Suppressor macrophage (primary cell): ENCODE measurements at places on chromosomes 11 and 22.

- no peak for DNase-seq
Measured at GRCh38 chr11:120666121-120666639, 154.6 kb downstream of the GRIK4 start.

DNA sequence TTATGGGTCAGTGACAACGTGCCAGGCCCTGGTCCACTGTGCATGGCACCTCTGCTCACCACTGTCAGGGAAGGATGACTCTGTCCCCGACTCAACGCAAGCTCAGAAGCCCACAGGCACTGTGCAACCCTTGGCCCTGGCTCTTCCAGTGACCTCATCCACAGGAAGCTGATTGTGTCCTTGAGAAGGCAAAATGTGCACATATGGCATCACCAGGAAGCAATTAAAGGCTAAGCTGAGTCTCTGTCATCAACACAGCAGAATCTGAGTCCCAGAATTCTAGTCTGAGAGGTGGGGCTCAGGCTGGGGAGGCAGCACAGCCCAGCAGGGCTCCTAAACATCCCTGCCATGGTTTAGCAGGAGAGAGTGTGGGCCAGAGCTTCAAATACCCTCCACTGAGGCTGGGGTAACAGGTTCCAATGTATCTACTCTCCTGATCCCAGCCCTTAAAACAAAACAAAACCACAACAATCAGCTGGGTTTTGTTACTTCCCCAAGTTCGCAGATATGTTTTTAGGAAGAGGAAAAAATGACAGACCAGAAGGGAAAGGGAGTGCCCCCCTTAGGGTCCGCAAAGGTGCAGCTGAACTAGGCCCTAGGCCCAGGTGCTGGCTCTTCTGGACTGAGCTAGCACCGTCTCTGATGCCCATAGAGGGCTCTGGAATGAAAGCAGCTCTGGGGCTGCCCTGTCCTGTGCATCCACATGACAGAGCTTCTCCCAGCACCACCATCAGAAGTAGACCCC is 33.5 kb upstream of the GNAZ start:
- DNase-seq = peak; percentile 8

- no peak for DNase-seq
Measured at GRCh38 chr11:106446955-106447354, 369.5 kb downstream of the AASDHPPT start.

GRCh38 chr11:59186130-59186594 is 14.2 kb downstream of the DTX4 start:
- DNase-seq = no peak

DNA sequence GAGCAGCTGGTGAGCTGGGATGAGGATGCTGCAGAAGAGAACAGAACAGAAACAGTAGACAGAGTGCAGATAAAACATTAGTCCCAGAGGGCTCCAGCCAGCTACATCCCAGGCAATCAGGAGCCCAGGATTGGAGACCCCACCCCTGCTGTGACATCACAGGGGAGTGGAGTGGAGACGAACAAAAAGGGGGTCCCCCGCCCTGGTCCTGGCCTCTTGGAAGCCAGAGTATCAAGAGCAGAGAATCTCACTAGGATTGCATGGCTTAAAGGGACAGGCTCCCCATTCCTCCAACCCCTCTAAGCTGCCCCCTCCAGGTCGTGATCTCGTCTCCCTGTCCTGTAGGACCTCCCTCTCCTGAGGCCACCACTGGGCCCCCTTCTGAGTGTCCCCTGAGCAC is at the start of gene P2RX3:
P2RX3 (plus strand) TSS at position 211 of the 400 bp plus-strand sequence. CDS start 199 bp downstream, outside the sequence.
- no peak for DNase-seq

DNA sequence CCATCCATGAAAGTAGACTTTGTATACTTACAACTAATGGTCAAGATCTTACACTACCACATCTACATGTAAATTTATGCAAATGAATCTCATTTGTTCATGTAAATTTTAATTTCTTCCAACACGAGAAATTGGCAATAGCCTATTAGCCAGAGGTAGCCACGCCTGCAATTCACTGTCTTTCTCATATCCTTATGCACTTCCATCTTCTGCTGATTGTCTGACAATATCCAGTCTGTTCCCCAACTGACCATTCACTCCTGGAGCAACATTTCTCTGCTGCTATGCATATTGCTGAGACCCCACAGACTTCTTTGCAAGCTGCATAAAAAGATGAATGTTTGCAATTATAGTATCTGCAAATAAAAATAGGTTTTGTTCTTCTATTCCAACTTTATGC is 2.5 kb downstream of the NNMT start:
- no peak for DNase-seq

DNA sequence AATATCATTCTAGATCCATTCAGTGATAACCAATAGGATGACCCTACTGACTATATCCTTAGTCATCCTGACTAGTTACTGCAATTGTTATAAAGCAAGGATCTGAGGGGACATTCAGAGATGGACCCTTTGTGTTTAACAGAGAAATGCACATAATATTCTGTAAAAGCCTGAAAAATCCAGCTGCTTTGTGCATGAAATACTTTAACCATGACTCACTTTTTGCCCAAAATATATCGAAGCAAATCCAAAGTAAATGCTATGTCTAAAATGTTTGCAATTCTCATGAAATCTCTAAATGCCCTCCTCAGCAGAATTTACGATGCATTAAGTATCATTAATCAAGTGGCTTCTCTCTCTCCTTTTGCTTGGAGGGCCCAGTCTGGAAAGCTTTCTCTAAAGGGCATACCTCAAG is 178.8 kb upstream of the MTMR2 start:
- DNase-seq = no peak

- no peak for DNase-seq
Measured at GRCh38 chr11:62223095-62223494, 14.6 kb downstream of the SCGB2A1 start.

GRCh38 chr22:35638001-35638400 is 10.2 kb upstream of the APOL6 start:
- no peak for DNase-seq

GRCh38 chr11:64720640-64721358 is 2.2 kb downstream of the NRXN2 start:
- no peak for DNase-seq

DNA sequence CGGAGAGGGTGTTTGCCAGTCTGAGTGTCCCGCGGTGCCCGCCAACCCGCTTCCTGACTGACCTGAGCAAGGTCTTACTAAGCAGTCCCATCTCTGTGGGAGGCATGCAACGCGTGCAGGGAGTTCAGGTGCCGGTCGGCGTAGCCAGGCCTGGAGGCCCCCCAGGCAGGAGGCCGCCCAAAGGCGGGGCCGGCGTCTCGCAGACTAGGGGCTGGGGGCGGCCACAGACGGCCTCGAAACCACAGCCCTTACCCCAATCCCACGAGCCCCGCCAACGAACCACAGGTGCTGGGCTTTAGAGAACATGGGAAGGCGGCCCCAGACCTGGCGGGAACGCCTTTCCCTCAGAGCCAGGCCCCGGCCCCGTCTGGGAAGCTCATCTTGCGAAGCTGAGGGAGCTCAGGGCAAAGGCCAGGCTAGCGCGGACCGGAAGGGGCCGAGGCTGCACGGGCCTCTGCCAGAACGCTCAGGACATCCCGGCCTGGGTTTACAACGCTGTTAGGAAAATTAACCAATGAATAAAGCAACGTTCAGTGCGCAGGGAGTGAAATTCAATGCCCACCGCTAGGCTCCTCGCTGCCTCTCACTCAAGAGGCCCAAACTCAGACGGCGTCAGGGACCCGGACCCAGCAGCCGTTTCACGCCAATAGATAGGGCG is 2.1 kb upstream of the MTFP1 start:
- no peak for DNase-seq

DNA sequence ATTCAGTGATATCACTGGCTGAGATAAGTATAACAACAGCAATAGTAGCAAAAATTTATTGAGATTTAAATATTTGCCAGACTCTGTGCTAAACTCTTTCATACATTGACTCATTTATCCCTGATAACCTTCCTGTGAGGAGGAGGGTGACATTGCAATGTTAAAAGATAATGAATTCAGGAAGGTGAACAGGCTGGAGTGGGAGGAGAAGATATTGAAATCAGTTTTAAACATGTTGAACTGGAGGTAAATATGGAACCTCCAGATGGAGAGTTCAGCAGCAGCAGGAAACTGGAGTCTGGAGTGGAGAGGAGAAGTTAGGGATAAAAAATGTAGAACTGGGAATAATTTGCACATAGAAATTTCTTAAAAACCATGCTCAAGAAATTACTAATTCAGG is 142.0 kb upstream of the FAT3 start:
- DNase-seq = no peak

DNA sequence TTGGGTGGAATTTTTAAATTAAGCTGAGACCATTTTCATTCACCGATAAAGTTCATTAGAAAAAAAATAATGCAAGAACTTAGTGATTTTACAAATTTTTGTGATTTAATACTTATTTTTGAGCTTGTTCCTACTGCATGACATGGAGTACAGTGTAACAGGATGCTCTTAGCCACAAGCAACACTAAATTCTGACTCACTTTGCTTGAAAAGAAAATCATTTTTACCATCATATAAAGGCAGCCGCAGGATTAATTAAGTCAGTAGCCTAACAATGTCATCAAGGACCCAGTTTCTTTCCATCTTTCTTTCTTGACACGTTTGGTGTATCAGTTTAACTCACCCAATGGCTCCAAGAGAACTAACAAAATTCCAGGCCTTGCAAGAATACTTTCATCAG is 540.3 kb upstream of the LUZP2 start:
- DNase-seq = no peak

DNA sequence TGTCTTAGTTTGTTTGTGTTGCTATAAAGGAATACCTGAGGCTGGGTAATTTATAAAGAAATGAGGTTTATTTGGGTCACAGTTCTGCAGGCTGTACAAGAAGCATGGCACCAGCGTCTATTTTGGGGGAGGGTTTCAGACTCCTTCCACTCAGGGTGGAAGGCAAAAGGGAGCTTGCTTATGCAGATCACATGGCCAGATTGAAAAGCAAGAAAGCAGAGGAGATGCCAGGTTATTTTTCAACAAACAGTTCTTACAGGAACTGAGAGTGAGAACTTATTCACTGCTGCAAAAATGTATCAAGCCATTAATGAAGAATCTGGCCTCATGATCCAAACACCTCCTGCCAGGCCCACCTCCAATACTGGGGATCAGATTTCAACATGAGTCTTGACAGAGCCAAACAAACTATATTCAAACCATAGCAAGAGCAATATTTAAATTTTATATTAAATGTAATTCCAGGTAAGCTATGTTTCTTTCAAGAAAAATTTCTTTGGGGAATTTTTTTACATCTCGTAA is 66.9 kb downstream of the NXPE2 start:
- no peak for DNase-seq
